Cardiac fibroblast (primary cell): ENCODE measurements at places on chromosomes 1 and 21.

DNA sequence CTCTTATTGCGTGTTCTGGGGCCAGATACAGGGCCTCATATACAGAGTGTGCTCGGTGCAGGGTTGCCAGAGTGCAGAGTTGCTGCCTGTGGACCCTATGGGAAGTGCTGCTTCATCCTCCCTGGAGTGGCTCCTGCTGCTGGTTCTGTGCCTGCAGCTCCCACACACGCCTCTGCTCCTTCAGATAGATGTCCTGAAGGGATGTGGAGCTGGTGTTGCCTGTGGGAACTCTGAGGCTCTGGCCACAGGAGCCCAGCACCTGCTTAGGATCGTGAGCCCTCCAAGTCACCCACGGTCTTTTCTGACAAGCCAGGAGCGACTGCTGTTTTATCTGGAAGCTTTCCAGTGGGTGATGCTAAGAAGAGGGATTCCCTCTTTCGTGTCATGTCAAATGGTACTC is 120.5 kb downstream of the CAMTA1 start:
- no peak for DNase-seq

DNA sequence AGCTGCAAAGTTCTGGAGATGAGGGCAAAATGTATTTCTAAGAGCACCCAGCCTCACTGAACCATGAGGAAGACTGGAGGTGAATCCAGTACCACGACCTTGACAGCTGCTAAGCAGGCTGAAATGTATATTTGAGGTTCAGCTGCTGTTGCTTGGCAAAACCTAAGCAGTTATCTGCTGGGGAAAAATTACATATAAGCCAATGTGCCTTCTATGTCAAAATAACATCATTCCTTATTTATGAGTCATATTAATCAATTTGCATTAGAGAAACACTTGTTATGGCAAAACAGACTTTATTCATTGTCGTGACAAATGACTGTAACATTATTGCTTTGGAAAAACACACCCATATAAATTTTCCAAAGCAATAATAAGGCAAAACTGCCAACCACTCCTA is 560.5 kb upstream of the NR5A2 start:
- DNase-seq = no peak

GRCh38 chr1:160251687-160252526 is 10.4 kb downstream of the DCAF8 start:
- DNase-seq = peak; percentile 85

GRCh38 chr1:244049162-244050013 is 1.7 kb upstream of the ZBTB18 start:
- peak; percentile 23 for DNase-seq

- peak; percentile 36 for DNase-seq
Measured at GRCh38 chr1:232038706-232039677, 412.4 kb downstream of the DISC1 start.

GRCh38 chr1:180860535-180860934 is 52.2 kb upstream of the KIAA1614 start:
- peak; percentile 14 for DNase-seq

GRCh38 chr21:46063227-46063626 is 34.7 kb upstream of the COL6A2 start:
- DNase-seq = no peak

DNA sequence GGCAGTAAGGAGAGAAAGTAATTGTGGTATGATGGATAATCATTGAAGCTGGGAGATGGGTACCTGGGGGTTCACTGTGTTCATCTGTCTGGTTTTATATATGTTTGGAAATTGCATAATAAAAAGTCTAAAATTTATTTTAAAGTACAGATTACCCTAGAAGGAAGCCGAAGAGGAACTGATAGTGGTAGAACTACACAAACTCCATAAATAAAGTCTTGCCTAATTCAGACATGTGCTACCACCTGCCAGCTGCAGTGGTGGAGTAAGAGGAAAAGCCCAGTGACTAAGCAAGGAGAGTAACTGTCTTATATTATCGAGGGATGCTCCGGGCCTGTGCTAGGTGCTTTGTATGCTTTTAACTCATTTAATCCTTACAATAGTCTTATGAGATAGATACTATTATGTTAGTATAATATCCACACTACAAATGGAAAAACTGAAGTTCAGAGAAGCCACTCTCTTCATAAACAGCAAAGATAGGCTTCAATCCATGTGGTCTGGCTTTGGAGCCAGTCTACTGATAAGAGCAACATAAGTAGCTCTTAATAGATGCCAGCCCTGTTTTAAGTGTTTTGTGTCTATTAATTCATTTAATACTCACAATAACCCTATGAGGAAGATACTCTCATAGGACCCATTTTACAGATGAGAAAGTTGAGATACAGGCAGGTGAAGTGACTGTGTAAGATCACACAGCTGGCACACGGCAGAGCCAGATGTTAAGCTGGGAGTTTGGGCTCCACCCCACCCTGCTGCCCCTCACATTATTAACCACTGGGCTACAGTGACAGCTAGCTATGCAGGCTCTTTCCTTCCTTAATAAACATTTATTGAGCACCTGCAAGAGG is 56.8 kb upstream of the HNRNPU start:
- DNase-seq = no peak

DNA sequence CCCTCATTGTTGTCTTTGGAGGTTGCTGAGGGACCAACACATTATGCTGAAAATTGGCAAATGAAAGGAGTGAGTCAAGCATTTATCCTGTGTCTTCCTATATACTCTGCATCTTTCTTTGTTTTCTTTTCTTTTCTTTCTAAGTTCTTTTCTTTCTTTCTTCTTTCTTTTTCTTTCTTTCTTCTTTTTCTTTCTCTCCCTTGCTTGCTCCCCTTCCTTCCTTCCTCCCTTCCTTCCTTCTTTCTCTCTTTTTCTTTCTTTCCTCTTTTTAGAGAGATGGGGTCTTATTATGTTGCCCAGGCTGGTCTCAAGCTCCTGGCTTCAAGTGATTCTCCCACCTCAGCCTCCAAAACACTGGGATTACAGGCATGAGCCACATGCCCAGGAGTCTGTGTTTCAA is 28.3 kb upstream of the COX20 start:
- no peak for DNase-seq

DNA sequence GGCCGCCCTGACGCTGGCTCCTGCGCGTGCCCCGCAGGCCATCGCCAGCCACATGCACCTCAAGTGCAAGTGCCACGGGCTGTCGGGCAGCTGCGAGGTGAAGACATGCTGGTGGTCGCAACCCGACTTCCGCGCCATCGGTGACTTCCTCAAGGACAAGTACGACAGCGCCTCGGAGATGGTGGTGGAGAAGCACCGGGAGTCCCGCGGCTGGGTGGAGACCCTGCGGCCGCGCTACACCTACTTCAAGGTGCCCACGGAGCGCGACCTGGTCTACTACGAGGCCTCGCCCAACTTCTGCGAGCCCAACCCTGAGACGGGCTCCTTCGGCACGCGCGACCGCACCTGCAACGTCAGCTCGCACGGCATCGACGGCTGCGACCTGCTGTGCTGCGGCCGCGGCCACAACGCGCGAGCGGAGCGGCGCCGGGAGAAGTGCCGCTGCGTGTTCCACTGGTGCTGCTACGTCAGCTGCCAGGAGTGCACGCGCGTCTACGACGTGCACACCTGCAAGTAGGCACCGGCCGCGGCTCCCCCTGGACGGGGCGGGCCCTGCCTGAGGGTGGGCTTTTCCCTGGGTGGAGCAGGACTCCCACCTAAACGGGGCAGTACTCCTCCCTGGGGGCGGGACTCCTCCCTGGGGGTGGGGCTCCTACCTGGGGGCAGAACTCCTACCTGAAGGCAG is 23.4 kb upstream of the ARF1 start:
- DNase-seq = no peak

GRCh38 chr1:40951943-40952743 is 27.4 kb upstream of the CTPS1 start:
- peak; percentile 63 for DNase-seq

DNA sequence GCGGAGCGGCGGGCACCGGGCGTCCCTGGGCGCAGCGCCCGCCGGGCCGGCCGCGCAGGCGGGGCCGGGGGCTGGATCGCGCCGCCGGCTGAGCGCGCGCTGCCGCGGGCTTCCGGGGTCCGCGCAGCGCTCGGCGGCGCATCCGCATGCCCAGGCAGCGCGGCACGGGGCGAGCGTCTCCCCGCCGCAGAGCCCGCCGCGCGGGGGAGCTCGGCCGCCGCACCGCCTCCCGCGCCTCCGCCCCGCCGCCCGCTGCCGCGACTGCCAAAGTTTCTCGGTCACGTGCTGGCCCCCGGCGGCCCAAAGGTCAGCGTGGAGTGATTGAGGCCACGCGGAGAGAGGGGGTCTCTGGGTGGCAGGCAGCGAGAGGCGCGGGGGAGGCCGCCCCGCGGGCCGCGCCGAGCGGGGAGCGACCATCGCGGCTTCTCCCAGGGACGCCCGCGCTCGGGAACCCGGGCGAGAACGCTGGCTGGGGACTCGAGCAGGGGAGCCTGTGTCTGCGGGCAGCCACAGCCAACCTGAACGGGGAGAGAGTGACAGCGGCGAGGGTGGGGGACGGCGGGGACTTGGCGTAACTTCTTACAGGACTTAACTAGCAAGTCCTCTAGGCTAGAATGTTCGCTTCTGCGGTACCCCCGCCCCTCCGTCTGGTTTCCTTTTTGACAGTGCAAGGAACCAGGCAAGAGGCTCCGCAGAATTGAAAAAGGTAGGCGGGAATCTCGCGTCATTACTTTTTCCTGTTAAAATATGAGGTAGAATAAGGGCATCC is at the start of gene ILDR2:
TSS of gene ILDR2 (minus strand) at position 180 of the 769 bp plus-strand sequence. CDS start 272 bp downstream, outside the sequence.
- peak; percentile 40 for DNase-seq

GRCh38 chr1:10295481-10296085 is 85.2 kb downstream of the KIF1B start:
- no peak for DNase-seq

DNA sequence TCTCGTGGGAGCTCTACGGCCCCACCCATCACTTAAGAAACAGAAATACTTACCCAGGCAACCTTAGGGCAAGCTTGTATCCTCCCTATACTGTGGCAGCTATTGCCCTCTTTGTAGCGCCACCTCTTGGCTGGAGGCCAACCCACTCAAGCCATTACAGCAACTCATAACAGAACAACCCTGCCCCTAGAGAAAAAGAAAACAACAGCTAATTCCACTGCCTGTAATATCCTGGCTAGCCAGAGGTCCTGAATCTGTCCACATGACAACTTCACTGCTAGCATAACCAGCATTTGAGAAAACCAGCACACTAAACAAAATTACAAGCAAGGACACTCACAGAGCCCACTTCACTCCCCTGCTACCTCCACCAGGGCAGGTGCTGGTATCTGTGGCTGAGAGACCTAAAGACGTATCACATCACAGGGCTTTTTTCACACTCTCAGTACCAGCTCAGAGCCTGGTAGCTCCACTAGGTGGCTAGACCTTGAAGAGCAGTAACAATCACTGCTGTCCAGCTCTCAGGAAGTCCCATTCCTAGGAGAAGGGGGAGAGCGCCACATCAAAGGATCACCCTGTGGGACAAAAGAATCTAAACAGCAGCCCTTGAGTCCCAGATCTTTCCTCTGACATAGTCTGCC is 14.5 kb upstream of the MX1 start:
- DNase-seq = peak; percentile 7

GRCh38 chr21:46457801-46458314 is 833 bp upstream of the DIP2A start:
- peak; percentile 49 for DNase-seq

DNA sequence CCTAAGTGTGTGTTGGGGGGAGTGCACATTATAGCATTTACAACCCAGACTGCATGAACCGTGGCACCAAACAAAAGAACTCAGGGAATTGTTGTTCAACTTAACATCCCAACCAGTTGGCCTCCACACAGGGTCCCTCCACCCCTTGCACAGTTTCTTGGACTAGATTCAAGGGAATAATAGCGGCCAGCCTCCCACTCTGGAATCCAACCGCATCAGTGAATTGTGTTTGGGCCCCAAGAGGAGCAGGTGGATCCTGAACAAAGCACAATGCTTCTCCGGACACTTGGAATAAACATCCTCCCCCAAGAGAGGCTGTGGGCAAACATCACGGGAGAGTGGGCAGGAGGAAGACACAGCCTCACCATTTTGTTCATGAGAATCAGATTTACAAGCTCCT is 18.2 kb downstream of the CD34 start:
- no peak for DNase-seq

DNA sequence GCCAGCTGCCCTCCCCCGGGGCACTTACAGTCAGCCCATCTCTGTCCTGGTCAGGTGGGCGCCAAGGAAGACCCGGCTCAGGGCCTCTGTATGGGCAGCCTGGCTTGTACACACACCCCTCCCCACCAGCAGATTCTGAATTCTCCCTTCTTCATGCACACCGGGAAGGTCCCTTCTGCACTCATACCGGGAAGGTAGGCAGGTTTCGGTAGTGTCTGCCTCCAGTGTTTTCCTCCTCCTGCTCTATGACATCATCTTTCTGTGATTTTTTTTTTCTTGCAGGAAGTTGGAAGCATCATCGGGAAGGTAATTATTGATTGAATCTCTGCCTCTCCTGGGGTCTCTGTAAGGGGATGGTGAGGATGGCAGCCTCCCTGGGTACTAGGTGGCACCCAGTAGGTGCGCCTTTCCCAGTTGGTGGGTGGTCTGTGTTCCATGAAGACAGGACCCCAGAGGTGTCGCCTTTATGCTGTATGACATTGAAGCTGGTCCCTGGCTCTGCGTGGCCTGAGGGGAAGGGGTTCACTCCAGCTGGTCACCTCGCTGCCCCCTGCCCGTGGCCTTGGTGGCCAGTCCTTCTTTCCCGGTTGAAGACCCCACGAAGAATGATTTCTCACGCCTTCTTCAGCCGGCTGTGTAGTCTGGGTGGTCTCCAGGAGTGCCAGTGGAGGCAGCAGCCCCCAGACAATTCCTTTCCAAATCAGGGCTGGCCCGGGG is 82.1 kb upstream of the COL6A1 start:
- no peak for DNase-seq

DNA sequence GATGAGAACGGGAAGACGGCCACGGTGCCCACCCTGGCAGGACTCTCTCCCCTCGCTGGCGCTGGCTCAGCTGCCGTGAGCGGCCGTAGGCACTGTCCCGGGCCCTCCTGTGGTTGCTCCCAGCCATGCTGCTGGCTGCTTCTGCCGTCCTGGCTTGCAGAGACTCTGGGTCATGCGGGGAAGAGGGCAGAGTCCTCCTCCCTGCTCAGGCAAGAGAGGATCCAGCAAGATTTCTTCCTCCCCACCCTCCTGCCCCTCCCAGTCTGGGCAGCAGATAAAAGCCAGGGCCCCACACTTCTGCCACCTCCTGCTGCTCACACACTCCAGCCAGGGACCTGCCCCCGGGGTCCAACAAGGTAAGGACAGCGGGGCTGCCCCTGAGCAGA is 60.1 kb downstream of the AGPAT3 start:
- DNase-seq = no peak
